ENCODE measurements at places on chromosomes 6 and 20. TPM values are rescaled to one million over a fixed set of nuclear protein-coding genes. Genes with fewer than 3 reads are reported as not detected.

The PAK5 gene
- not detected for total RNA-seq

The CCM2L gene
- total RNA-seq, result not detected

The SLC22A1 gene
- total RNA-seq, result 0.98 TPM

The AVP gene
- not detected for total RNA-seq

The TFAP2C gene
- total RNA-seq, result 1.5 TPM

The KCNK5 gene
- 0.16 TPM for total RNA-seq

The PPP1R3G gene
- 0.33 TPM for total RNA-seq

The TTLL9 gene
- total RNA-seq, result not detected
